T-helper 2 cell treated with Interferon-gamma antibody and Interleukin-4, amounts not matched to agents 5 μg/mL and 100 μg/mL, for 36 hours (primary cell): ENCODE measurements at places on chromosomes 16 and 17.

GRCh38 chr17:77208217-77208808 is 67.5 kb downstream of the SEC14L1 start:
- no peak for DNase-seq

- no peak for DNase-seq
Measured at GRCh38 chr17:10265100-10265810, 66.8 kb upstream of the GAS7 start.

DNA sequence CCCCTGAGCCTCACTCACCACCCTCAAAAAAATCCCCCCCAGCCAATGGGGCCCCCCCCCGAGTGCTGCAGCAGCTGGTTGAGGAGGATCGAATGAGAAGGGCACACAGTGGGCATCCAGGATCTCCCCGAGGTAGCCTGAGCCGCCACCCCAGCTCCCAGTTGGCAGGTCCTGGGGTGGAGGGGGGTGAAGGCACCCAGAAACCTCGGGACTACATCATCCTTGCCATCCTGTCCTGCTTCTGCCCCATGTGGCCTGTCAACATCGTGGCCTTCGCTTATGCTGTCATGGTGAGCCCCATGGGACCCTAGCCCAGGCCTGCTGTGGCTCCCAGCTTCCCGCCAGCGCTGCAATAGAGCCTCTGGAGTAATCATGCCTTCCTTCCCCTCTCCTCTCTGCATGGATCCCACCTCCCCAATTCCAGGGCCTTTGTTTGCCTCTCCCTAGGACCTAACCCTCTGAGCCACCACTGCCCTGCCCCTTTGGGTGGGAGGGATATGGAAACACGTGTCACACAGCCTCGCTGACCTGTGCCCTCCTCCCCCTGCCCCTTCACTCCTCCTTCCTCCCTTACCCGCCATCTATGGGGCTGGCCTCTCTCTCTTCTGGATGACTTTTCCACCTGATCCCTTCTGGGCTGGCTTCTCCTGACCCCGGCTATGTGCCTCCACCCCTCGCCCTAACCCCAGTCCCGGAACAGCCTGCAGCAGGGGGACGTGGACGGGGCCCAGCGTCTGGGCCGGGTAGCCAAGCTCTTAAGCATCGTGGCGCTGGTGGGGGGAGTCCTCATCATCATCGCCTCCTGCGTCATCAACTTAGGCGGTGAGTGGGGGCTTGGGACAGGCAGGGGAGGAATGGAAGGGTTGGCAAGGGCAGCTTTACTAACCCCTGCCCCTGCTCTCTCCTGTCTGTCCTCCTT is 1.9 kb downstream of the PRRT2 start:
- DNase-seq = no peak

DNA sequence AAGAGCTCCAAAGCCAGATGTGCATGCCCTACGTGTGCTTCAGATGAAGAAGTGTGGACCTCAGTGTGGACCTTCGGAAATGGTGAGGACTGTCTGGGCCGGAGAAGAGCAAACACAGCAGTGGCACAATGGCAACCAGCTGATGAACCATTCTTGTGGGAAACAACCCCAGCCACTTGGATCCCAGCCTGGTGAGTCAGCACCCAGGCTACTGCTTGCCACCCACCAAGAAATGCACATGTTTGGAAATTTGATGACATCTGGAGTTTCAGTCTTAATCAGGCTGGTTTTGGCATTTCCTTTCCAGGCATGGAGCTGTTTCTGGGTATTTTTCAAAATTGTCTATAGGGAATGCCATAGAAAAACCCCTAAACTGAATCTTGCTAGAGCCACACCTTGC is 42.7 kb downstream of the DYNLRB2 start:
- DNase-seq = peak; percentile 73

DNA sequence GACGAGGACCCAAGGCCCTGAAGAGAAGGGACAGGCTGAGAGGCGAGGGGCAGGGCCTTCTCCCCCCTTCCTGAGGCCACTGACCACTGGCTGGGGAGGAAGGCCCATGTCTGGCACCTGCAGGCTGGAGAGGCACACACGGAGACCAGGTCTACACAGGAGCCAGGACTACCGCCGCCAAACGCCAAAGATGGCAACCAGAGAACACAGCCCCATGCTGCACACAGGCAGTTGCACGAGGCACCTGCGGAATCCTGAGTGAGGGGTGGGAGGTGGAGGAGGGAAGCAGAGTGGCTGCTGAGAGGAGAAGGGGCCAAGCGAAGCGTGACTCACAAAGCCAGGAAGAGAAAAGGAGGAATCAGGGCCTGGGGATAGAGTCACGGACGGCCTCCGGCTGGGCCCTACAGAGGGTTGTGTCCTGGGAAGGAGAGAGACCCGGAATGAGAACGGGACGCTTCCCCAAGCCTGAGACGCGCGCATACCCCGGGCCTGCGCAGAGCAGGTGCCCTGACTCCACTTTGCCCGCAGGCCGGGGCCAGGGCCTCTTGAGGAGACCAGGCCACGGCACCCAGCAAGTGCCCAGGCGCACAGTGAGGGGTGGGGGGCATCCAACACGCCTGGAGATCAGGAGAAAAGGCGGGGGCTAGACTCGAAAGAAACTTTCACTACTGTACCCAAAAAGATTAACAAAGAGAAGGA is 28.7 kb upstream of the C16orf95 start:
- DNase-seq = no peak

- no peak for DNase-seq
Measured at GRCh38 chr17:17769869-17770631, 66.7 kb downstream of the SREBF1 start.

GRCh38 chr16:51816929-51817328 is 665.9 kb upstream of the SALL1 start:
- DNase-seq = no peak

DNA sequence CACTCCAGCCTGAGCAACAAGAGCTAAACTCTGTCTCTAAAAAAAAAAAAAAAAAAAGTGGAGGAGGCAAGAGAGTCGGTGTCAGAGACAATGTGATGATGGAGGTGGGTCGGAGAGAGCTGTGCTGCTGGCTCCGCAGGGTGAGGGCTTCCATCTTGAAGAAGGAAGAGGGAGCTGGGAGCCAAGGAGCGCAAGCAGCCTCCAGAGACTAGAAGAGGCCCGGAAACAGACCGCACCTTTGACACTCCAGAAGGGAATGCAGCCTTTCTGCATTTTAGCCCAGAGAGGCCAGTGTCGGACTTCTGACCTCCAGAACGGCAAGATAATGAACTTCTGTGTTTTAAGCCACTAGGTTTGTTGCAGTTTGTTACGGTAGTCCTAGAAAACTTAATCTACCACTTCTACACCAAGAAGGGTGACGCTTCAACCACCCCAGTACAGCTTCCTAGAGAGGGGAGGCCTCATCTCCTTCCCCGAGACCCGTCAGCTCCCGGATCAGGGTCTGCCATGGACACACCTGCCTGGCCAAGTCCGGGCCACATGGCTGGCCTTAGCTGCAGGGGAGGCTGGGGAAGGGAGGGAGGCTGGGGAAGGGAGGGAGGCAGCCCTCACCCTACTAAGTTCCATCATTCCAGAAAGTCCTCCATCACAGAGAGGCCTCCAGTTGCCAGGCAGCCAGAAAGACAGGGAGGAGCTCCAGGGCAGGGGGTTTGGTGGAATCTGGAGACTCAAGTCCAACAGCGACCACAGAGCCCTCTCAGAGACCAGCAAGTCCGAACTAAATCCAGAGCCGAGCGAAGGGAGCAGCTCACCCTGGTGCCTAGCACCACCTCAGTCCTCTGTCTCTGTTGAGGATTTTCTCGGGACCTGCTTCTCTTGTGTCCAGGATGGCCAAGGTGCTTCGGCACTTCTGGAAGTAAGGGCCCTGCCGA is 13.2 kb upstream of the RBFOX3 start:
- no peak for DNase-seq

GRCh38 chr17:10758062-10758461 is 28.2 kb upstream of the TMEM220 start:
- DNase-seq = no peak

- no peak for DNase-seq
Measured at GRCh38 chr16:52825892-52826291, 226.8 kb downstream of the CHD9NB start.

GRCh38 chr16:52570495-52571091 is 23.6 kb upstream of the TOX3 start:
- DNase-seq = no peak

DNA sequence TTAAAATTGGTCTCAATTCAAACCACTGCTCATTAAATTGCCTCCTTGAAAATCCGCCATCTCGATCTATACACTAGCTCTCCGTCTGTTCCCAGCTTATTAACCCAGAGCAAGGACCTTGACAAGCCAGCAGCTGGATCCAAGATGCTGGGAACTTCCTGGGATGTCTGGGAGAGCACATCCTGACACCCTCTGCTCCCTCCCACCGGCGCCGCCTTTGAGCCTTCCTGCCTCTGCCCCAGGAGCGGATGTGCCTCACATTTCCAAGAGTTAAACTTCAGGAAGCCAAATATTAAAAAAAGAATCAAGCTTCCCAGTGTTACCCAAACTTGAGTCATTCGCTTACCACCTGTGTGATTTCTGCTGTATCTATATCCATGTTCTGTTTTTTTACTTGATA is 107.9 kb downstream of the HAPSTR1 start:
- DNase-seq = no peak

- DNase-seq = peak; percentile 35
Measured at GRCh38 chr16:2475413-2476344, 752 bp downstream of the TBC1D24 start.

GRCh38 chr17:1560101-1560857 is 2.3 kb downstream of the PITPNA start:
- DNase-seq = no peak

- no peak for DNase-seq
Measured at GRCh38 chr17:62761884-62762283, 46.2 kb downstream of the MARCHF10 start.

GRCh38 chr16:26493751-26494150 is 573.0 kb upstream of the C16orf82 start:
- DNase-seq = no peak

GRCh38 chr16:88846088-88846487 is 10.7 kb downstream of the GALNS start:
- no peak for DNase-seq

GRCh38 chr17:75876190-75876937 is 2.0 kb downstream of the TRIM47 start:
- DNase-seq = no peak

- DNase-seq = no peak
Measured at GRCh38 chr16:89134269-89134668, 37.3 kb upstream of the CDH15 start.

DNA sequence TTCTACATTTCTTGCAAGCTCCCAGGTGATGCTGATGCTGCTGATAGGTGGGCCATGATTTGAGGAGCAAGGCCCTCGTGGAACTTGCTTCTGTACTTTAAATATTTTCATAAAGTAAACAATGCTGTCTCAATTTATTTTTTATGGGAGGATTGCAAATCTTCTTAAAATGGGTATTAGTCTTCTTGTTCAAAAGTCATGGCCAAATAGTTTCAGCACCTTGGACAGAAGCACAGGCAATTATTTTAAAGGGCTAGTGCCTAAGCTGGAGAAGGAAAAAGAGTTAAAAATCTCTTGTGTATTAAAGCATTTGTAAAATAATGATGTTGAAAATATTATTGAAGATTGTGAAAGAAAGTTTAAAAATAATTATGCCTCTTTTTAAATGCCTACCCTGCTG is 50.5 kb downstream of the GPR139 start:
- no peak for DNase-seq

- DNase-seq = no peak
Measured at GRCh38 chr16:87288753-87289362, 28.3 kb downstream of the C16orf95 start.

DNA sequence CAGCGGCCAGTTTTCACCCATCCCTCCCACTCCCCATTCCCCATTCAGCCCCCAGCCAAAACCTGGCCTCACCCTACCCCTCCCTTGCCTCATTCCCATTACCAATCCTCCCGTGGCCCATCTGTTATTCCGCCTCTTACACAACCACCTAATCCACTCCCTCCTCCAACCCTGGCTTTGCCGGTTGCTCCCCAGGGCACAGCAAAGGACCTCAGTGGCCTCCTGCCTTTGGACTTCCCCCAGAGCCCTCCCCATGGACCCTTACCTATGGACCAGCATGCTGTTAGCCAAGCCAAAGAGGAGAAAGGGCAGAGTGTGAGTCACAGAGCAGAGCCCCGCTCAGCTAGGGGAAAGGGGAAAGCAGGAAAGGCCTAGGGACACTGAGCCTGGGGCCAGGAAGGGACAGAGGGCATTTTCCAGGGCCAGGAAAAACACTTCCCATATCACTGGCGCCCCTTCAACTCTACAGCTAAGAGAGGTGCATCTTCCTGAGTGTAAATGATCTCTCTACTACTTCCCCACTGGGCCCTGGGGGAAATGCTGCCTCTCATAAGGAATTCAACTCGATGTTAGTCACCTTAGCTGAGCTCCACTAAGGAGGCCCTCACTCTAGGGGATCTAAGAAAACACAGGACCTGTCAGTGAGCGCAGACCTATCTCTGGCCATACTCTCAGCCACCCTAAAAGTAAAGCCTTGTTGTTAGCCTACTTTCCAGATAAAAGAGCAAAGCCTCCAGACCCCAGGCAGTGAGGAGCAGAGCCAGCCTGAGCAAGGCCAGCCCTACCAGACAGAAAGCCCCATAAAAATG is 10.6 kb downstream of the PEMT start:
- DNase-seq = no peak

DNA sequence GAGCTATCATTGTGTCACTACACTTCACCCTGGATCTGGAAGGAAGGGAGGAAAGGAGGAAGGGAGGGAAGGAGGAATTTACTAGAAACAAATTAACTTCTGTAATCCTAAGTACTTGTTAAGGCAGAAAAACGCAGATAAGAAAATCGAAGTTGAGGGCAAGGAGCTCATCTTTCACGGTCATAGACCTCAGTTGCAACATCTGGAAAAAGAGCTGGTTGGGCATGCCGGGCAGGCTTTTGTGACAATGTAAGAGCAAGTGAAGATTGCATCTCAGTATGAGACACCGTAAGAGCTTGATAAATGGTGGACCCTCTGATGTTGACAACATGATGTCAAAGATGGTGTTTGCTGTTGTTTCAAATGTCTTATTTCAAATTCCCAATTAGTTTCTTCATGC is 721.5 kb downstream of the MAF start:
- DNase-seq = no peak

DNA sequence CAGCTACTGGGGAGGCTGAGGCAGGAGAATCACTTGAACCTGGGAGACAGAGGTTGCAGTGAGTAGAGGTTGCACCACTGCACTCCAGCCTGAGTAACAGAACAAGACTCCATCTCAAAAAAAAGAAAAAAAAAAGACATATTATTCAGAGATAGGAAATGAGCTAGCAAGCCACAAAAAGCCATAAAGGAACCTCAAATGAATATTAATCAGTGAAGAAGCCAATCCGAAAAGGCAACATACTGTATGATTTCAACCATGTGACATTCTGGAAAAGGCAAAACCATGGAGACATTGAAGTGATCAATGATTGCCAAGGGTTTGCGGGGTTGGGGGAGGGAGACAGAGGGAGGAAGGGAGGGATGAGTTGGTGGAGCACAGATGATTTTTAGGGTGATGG is 8.4 kb upstream of the EXOC7 start:
- DNase-seq = no peak

- DNase-seq = no peak
Measured at GRCh38 chr16:3759736-3760135, 42.4 kb upstream of the TRAP1 start.

GRCh38 chr17:18109935-18110485 is 1.5 kb downstream of the MYO15A start:
- no peak for DNase-seq

- DNase-seq = no peak
Measured at GRCh38 chr16:23040246-23040645, 109.0 kb downstream of the USP31 start.
